ENCODE measurements at places on chromosomes 5 and 9. TPM values are rescaled to one million over a fixed set of nuclear protein-coding genes. Genes with fewer than 3 reads are reported as not detected.

DNA sequence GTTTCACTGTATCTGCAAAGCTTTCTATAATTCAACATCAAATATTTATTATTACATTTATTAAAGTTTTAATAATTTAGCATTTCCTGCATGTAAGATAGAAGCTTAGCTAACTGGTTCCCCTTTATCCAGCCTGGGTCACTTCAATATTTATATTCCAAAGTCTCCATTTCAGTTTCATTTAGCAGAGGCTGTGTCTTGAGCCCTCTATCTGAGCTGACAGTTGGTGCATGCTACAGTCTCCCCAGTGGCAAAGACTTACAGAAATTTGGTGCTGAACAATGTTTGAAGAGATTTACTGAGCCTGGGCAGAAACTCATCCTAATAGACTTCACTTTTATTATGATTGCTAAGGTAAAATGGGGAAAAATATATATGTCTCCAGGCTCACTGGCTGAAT is 279.1 kb downstream of the TRIM32 start:
- DNase-seq = no peak

GRCh38 chr5:157659868-157660660 is 7.8 kb upstream of the SOX30 start:
- DNase-seq = no peak

- DNase-seq = no peak
Measured at GRCh38 chr5:11043881-11044280, 282.8 kb upstream of the DAP start.

Gene ESM1
- 3.8 TPM for total RNA-seq
